HT1080 (cell line): ENCODE measurements at places on chromosomes 3 and 15.

DNA sequence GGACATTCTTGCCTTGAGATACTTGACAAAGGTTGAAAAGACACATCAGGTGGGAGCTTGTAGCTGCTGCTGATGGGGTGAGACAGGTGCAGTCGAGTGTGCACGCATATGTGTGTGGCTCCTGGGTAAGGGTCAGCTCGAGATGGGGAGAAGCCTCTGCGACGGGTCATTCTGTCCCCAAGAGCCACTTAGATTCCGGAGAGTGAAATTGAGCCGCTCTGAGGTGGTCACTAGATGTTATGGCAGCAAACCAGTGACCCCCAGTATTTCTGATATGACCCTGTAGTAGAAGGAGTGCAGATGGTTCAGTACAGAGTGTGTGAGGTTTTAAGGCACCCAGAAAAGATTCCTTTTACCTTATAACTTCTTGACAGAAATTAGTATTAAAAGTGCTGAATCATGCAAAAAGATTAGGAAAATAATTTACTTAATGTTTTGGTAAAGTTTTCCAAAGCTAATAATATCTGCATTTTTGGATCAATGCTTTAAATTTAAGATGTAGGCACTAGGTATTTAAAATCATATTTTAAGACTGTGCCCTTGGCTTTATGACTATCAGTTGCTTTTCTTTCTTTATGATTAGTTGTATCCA lies 241.9 kb upstream of the TOPAZ1 start:
- no peak for DNase-seq

DNA sequence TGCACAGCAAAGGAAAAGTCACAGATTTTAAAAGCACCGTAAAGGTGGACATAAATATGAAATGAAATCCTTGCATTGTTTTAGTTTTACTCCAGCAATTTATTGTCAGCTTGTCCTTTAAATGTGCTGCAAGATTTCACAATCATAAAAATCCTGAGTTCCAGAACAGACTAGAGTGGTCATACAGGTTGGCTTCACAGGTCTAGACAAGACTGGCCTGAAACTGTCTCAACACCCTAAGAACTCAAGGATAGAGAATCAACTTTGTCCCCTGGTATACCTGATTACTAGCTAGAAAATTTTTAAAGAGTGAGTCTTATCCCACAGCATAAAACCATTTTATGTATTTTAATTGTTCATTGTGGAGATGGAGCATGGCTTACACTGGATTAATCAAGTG lies 521.7 kb upstream of the MCTP2 start:
- DNase-seq, result no peak

- DNase-seq, result no peak
Observed at GRCh38 chr3:174216019-174216418, 643.1 kb upstream of the NAALADL2 start.

- DNase-seq, result no peak
Observed at GRCh38 chr3:23114432-23114831, 88.7 kb upstream of the UBE2E2 start.

DNA sequence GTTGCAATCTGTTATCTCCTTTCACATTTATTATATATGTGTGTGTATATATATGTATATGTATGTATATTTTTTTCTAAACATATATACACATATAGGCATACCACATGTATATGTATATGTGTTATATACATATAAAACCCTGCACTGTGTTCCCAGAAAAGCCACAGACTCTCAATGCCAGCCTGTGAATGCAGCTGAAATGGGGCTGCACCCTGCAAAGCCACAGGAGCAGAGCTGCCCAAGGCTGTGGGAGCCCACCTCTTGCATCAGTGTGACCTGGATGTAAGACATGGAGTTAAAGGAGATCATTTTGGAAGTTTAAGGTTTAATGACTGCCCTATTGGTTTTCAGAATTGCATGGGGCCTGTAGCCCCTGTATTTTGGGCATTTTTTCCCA lies 762.3 kb upstream of the ARPP21 start:
- no peak for DNase-seq

- peak; percentile 85 for DNase-seq
Observed at GRCh38 chr15:51030649-51031316, 63.9 kb downstream of the TNFAIP8L3 start.

DNA sequence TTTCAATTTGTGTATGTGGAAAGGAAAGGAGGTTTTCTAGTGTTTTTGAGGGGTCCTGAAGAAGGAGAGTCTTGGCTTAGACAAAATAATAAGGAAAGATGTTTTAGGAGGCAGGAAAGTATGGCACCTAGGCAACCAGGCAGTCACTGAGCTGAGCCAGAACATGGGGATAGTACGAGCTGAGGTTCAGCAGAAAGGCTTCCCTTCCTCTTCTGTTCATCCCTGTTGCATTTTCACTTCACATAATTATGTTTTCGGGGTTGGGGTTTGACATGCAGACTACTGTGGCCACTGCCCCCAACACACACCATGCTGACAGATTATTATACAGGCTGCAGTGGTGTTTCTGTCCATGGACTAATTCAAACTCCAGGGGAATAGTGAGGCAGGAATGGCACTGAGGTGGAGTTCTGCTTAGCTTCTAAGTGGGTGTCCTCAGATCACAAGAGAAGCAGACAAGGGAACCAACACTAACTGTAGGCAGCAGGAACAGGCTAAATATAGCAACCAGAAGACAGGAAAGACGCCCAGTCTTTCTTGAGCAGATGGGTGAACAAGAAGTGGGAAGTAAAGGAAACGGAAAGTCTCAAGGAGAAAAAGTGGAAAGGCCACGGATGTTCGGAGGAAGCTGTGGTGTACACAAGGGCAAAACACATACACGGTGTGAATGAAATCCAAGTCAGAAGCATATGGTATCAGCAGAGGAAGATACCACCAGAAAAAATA lies 305.8 kb downstream of the PLCL2 start:
- no peak for DNase-seq

DNA sequence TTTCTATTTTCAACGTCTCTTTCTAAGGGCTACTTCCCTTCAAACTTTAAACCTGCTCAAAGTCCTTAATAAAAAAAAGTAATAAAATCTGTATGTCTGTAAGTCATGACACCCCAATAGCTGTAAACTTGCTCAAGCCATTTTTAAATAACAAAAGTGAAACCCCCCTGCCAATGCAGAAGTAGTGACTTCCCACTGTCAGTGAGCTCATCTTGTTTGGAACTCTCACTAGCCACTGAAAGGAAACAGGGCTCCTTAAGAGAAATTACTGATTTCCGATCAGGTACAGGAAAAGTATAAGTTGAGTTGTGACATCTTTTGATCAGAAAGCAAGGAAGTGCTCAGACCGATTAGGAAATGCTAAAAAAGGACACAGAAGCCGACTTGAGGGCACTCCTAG lies 27.6 kb upstream of the GPR171 start:
- DNase-seq, result no peak

GRCh38 chr3:174303907-174304560 lies 555.1 kb upstream of the NAALADL2 start:
- DNase-seq, result no peak
